ENCODE measurements at places on chromosomes 11 and 22. TPM values are rescaled to one million over a fixed set of nuclear protein-coding genes. Genes with fewer than 3 reads are reported as not detected.

The CBY1 gene
- total RNA-seq, result 46.1 TPM

The RAB3IL1 gene
- total RNA-seq, result 0.67 TPM

- H3K4me1 ChIP-seq, result peaks cover 24% of the 10 kb centered on the region
- no peak overlapping the region for H3K27ac ChIP-seq
- H3K36me3 ChIP-seq, result no peaks in the 10 kb centered on the region
- DNase-seq, result no peak
- no peak overlapping the region for H3K4me3 ChIP-seq
Measured at GRCh38 chr11:92829671-92830070, 139.8 kb upstream of the MTNR1B start.

GRCh38 chr22:31272522-31273446 is 19.5 kb downstream of the PIK3IP1 start:
- H3K4me1 ChIP-seq, result peaks cover 13% of the 10 kb centered on the region
- H3K36me3 ChIP-seq, result peaks cover 25% of the 10 kb centered on the region
- H3K27ac ChIP-seq, result no peak overlapping the region
- H3K27me3 ChIP-seq, result no peaks in the 10 kb centered on the region
- no peak overlapping the region for H3K4me3 ChIP-seq
- DNase-seq, result peak; percentile 30

The CHRM1 gene
- 0.67 TPM for total RNA-seq

GRCh38 chr11:16860617-16861016 is 122.2 kb downstream of the C11orf58 start:
- H3K27ac ChIP-seq, result no peak overlapping the region
- H3K27me3 ChIP-seq, result no peaks in the 10 kb centered on the region
- H3K4me1 ChIP-seq, result peaks cover 19% of the 10 kb centered on the region
- no peak for DNase-seq
- no peak overlapping the region for H3K4me3 ChIP-seq

GRCh38 chr11:113447621-113448315 is 27.4 kb downstream of the DRD2 start:
- DNase-seq, result no peak
- no peak overlapping the region for H3K27ac ChIP-seq
- no peaks in the 10 kb centered on the region for H3K4me1 ChIP-seq
- no peak overlapping the region for H3K4me3 ChIP-seq
- no peaks in the 10 kb centered on the region for H3K36me3 ChIP-seq
- H3K27me3 ChIP-seq, result peaks cover 5% of the 10 kb centered on the region

- DNase-seq, result peak; percentile 34
- H3K36me3 ChIP-seq, result peaks cover 2% of the 10 kb centered on the region
Measured at GRCh38 chr11:117180661-117181585, 2.4 kb downstream of the SIDT2 start.

DNA sequence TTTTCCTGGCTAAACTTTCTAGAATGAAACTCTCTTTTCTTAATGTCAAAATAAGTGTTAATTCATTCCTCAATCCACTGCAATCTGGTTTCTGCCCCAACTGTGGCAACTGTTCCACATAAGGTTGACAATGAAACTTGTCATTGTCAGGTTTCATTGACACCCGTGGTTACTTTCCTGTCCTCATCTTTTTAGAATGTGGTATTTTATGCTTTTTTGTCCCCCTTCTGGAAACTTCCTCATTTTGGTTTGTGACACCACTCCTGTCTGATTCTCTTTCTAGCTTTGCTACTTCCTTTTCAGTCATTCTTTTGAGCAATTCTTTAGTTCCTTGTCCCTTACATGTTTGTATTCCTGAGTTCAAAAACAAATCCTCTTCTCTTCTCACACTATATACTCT is 7.5 kb upstream of the PDE3B start:
- H3K27me3 ChIP-seq, result no peaks in the 10 kb centered on the region
- H3K36me3 ChIP-seq, result peaks cover 4% of the 10 kb centered on the region
- no peak overlapping the region for H3K4me3 ChIP-seq

DNA sequence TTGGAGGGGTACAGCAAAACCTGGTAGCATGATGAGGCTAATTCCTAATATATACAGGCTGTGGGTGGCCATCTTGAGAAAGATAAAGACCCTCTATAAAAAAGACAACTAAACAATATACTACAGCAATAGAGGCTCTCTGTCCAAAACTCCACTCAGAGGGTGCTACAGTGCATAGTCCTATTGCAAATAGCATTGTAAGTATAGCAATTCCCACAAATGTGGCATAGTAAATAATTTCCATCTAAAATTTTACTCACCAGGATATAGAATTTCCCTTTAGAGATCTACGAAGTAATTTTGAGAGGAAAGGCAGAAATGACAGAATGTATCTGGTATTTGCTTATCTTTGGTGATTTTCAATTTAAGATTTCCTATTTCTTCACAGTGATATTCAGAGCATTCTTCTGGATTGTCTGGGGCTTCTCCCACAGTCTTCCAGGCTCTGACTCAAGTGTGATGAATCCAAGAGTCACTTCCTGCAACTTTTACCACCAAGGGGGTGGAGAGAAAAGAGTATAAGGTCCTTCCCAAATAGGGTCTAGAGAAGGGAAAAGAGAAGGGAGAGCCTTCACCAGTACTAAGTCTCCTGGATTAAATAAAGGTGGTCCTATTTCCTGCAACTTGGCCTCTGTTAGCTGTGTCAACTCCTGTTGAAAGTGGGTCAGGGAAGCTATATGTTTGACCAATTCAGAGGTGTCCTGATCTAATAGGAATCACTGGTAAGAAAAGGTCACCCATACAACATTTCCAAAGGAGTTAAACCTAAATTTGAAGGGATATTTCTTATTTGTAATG is 1054.7 kb upstream of the CNTN5 start:
- DNase-seq, result no peak
- H3K4me1 ChIP-seq, result peaks cover 2% of the 10 kb centered on the region
- H3K27me3 ChIP-seq, result no peaks in the 10 kb centered on the region
- no peak overlapping the region for H3K4me3 ChIP-seq
- H3K27ac ChIP-seq, result no peak overlapping the region

DNA sequence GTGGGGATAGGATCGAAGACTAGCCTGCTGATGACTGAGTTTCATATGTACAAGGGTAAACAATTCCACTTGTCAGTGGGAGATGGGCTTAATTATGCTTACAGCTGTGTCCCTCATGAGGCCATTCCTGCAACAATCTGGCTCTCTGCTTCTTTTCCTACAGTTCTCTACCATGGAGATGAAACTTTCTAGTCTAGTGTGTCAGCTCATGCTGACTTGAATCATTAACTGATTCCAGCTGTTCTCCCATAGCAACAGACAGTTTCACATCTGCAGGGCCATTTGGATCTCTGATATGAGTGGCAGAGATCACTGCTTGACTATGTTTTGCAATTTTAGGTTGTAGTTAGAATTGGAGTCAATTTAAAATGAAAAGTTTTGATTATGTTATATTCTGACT is 1251.7 kb upstream of the RAG2 start:
- H3K4me1 ChIP-seq, result no peaks in the 10 kb centered on the region
- no peak for DNase-seq
- H3K27me3 ChIP-seq, result no peaks in the 10 kb centered on the region
- no peaks in the 10 kb centered on the region for H3K36me3 ChIP-seq
- no peak overlapping the region for H3K4me3 ChIP-seq

DNA sequence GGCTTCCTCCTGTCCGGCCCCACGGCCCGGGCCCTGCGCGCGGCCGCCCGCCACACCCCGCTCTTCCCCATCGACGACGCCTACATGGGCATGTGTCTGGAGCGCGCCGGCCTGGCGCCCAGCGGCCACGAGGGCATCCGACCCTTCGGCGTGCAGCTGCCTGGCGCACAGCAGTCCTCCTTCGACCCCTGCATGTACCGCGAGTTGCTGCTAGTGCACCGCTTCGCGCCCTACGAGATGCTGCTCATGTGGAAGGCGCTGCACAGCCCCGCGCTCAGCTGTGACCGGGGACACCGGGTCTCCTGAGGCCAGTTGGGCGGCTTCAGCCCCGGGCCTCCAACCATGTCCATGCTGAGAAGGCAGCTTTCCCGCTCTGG is 6.2 kb downstream of the B3GNT6 start:
- peaks cover 18% of the 10 kb centered on the region for H3K4me1 ChIP-seq
- H3K4me3 ChIP-seq, result no peak overlapping the region
- no peak for DNase-seq
- H3K27ac ChIP-seq, result no peak overlapping the region

- peaks cover 40% of the 10 kb centered on the region for H3K4me1 ChIP-seq
- no peaks in the 10 kb centered on the region for H3K36me3 ChIP-seq
- DNase-seq, result peak; percentile 20
- H3K4me3 ChIP-seq, result no peak overlapping the region
Measured at GRCh38 chr11:27183672-27184457, 143.2 kb downstream of the BBOX1 start.

- no peak overlapping the region for H3K27ac ChIP-seq
- DNase-seq, result no peak
- H3K4me1 ChIP-seq, result peaks cover 1% of the 10 kb centered on the region
- H3K4me3 ChIP-seq, result no peak overlapping the region
- no peaks in the 10 kb centered on the region for H3K36me3 ChIP-seq
- H3K27me3 ChIP-seq, result no peaks in the 10 kb centered on the region
Measured at GRCh38 chr11:27241311-27242122, 121.5 kb downstream of the CCDC34 start.

The OR10AG1 gene
- not detected for total RNA-seq
